Stimulated activated CD4-positive, alpha-beta T cell treated with anti-CD3 and anti-CD28 coated beads, Interleukin-2, amount 100 ng/mL, for 4 hours (primary cell): ENCODE measurements at places on chromosomes 2 and 18.

DNA sequence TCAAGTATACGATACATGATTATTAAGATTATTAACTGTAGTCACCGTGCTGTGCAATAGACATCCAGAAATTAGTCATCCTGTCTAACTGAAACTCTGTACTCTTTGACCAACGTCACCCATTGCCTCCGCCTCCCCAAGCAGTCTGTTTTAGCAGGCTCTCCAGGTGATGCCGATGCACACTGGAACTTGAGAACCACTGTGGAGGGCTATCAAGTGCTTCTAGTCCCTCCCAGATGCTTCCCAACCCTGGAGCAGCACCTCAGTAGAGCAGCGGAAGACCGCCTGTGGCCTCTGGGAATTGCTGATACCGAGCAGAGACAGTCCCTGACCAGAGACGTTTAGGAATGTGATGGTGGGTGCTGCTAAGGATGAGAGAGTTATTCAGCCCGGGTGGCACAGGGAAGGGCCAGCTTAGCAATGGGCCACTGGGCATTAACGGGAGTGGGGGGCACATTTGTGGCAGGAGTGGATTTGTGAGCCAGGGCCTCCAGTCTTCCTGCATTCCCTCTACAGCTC is 50.7 kb downstream of the LIPG start:
- no peak for DNase-seq

DNA sequence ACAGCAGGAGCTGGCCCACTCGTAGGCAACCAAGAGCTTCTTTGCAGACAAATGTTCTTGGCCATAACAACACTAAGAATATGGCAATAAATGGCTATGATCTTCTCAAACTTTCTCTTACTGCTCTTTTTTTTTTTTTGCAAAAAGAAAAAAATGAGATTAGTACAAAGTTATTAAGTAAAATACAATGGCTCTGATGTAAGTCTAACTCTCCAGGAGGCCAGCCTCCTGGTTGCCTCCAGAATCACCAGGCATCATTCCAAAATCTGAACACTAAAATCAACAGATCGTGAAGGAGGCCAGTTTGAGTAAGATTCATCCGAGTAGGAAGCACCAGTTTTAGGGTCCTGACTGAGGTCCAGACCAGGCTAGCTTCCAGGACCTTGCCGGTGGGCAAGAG is 20.8 kb upstream of the FIGN start:
- no peak for DNase-seq

DNA sequence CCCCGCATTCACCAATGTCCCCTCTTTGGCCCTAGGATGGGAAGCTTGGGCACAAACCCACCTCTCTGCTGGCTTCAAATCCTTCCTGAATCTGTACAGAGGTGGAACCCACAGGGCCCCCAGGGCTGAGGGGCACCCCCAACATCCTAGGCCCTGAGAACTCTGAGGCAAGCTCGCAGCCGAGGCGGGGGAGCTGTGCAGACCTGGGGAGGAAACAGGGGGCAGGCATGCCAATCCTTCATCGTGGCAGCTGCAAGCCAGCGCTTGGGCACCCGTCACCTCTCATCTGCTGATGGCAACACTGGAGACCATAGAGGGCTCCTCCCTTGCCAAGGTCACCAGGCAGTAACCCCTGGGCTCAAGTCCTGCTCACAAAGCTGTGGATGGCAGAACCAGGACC is 10.8 kb downstream of the ECEL1 start:
- no peak for DNase-seq

DNA sequence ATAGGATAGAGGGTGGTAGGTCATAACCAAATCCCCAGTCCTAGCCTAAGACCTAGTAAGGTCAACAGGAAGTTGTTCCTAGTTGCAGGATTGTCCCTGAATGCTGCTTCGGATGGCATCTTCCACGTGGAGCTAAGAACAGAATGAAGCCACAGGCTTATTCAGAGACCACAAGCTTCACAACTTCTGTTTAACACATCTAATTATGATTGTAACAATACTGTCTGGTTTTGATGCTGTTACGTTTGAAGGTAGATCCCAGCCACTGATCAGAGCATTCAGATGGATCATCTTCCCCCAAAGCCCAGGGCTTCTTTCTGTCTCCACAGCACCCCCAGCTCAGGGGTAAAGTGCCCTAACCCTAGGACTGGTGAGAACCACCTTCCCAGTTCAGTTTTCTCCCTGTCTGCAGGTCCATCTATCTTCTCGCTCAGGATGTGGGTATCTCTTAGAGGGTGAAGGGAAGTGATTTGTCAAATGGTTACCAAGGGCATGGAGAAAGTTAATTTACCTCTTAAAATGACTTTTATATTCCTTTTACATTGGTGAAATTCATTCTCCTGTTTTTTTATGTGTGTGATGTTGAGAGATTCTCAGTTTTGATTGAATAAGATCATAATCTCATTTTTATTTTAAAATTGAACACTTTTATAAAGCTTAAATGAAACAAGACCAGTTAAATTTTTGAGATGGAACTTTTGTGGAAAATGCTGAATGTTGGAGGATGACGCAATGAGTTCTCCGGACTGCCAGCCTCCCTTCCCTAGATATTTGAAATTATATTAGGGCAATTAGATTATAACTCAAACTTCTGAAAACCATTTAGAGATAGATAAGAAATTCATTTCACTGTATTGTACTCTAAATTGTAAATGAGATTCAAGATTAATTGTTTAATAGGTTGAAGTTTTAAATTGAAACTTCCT is 66.5 kb downstream of the RHBDD1 start:
- DNase-seq = no peak

- no peak for DNase-seq
Observed at GRCh38 chr2:20190170-20190569, 34.8 kb downstream of the SDC1 start.

DNA sequence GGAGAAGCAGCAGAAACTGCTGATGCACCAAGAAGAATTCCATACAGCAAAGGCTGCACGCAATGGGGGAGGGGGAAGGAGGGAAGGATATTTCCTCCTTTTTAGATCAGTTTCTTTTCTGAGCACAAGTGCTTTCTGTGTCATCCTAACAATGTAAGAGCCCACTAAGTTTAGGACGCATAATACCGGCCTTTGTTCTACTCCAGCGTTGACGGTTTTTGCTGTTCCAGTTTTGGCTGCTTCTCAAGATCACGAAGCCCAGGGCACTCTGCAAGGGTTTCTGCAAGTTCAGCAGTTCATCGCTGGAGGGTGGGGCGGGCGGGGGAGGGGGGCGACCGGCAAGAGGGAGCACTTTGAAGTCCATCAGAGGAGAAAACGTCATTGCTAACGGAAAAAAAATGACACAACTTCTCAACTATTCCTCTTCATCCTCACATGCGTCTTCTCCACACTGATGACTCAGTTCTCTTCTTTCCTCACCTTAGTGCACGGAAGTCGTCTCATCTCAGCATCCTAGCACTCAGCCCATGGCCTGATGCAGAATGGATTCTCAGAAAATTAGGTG is 8.7 kb downstream of the FAM178B start:
- peak; percentile 33 for DNase-seq

DNA sequence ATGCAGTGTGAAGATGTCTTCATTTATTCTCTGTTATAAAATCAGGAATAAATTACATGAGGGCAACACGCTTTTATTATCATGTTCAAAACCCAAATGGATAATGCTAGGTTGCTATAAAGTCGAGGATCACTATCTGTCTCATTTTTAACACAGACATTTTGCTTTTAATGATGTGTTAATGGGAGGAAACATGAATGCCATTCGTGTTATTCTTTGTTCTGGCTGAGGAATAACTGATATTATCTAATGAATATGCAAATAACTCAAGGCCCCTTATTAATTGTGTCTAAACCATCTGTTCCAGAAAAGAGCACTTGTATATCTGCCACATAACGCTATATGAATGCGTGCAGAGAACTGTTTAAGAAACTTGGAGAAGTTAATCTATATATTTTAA is 576.1 kb downstream of the DCDC2C start:
- no peak for DNase-seq

GRCh38 chr18:5817816-5818215 is 77.5 kb downstream of the TMEM200C start:
- no peak for DNase-seq

DNA sequence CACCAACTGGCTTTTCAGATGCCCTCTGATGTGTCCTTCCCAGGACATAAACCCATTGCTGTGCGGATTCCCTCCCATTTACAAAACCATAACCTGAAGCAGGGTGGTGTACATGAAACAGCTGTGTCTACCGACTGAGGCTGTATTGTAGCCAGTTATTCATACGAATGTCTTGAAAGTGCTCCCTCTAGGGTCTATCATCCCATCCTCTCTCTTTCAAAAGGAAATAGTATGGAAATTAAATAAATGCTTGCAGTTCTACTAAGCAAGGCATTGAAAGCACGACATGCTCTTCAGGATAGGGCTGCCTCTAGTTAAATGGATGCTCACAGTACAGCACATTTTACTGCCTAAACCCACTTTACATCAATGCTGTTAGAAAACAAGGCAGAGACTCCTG is 112.2 kb upstream of the PXDN start:
- no peak for DNase-seq

DNA sequence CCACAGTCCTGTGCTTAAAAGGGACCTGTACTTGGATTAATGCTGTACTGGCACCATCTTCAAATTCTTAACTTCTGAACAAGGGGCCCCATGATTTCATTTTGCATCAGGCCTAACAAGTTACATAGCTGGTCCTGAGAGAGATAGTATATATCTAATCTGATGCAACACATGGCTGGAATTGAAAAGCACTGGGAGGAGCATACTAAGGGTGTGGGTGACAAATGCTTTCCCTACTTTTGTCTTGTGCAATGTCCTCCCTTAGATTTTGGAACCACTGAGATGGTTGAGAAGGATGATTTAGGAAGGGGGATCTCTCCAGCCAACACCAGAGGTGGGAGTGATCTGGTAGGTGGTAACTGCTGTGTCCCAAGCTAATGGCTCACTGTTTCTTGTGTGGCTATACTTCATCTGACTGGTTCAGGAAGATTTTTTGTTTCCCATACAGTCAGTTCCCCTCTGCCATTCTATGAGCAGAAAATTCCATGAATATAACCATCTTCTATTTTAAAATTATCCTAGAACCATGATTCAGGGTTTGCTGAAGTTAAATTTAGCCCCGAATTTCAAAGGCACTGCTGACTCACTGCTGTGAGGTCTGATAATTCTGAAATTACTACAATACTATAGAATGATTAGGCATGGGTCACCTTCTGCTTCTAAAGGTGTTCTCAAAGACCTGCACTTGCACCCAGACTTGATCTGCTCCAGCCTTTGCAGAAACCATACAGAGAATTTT is 108.3 kb upstream of the NCKAP5 start:
- no peak for DNase-seq

DNA sequence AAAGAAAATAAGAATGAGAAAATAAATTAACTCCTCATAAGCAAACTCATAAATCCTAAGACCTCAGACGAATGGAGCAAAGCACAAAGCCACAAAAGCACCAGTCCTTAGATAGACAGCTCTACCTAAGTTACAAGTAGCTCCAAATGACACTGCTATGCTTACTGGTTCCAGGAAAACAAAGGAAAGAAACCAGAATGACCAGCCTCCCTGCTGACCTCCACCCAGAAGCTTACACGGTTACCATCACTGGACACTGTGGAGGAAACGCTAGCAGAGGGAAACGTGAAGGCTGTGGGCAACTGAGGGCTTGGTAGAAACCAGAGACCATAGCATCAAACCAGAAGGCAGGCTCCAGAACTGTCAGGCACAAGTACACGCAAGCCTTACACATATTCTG is 67.8 kb downstream of the STK39 start:
- DNase-seq = no peak

GRCh38 chr2:236959876-236960275 is 125.8 kb upstream of the COPS8 start:
- DNase-seq = no peak

- DNase-seq = no peak
Observed at GRCh38 chr2:10787176-10787968, 25.2 kb downstream of the PDIA6 start.
